Right forelimb (tissue), 1 donor: ENCODE measurements at places on chromosomes 4 and X.

- DNase-seq = no peak
These were observed 27.4 kb downstream of the TMPRSS11B start for GRCh38 chr4:68218044-68218443.

- DNase-seq = no peak
These were observed 81.6 kb downstream of the RBPJ start for GRCh38 chr4:26402458-26402857.

DNA sequence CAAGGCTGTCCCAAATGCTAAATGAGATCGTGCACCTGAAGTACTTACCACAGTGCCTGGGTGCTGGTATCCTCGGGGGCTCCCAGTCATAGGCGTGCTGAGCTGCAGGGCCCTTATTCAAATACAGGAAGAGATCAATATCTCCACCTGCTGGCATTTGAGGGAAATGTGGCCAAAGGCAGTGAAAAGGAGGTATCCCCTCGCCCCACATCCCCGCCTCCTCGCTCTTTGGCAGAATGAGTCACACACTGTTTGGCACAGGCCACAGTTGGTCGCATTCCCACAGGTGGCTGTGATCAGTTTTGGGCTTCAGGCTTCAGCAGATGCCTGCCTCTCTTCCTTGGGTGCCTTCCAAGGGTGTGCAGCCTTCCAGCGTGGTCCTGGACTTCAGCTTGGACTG lies 28.4 kb downstream of the ZNF185 start:
- DNase-seq = peak; percentile 71

DNA sequence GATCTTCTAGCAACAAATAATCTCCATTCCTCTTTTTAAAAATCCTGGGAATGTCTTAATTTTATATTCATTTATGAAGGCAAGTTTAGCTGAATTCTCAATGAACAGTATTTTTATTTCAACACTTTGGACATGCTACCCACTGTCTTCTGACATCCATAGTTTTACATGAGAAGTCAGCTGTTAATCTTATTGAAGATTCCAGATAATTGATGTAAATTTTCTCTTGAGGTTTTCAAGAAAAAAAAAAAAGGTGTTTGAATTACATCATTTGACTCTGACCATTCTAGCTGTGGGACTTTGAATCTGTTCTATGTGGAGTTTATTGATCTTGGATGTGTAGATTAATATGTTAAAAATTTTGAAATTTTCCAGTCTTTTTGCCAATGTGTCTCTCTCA lies 28.0 kb downstream of the PDHA2 start:
- DNase-seq = no peak

DNA sequence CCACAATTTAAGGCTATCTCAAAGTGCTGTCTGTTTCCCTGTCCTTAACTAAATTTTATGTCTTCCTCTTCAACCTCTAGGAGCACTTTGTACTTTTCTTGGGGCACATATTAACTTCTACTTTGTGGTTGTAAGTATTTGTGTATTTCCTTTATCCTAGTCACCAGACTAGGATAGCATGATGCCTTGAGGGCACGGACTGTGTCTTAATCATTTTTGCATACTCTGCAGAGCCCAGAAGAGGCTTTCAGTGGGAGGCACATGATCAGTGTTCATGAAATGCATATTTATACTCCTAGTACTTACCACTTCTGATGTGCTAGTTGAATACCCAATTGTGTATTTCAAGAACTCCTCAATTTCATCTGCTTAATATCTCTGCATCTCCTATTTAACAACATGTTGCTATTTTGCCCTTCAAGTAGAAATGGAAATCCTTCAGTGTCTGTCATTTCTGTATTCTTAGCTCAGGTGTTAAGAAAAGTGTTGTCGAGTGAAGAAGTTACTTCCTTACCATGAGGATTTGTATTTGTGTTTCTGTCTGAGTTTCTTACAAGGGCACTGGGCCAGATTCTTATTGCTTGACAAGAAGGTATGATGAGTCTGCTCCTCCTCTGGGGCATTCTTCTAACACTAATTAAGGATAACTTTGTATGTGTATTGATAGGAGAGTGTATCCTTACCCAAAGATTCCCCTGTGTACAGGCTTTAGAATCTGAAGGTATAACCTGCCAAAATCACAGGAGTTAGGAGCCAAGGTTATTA lies 28.3 kb upstream of the PGRMC2 start:
- no peak for DNase-seq

- DNase-seq = no peak
These were observed 262.5 kb downstream of the FBXW7 start for GRCh38 chr4:152273343-152273742.

DNA sequence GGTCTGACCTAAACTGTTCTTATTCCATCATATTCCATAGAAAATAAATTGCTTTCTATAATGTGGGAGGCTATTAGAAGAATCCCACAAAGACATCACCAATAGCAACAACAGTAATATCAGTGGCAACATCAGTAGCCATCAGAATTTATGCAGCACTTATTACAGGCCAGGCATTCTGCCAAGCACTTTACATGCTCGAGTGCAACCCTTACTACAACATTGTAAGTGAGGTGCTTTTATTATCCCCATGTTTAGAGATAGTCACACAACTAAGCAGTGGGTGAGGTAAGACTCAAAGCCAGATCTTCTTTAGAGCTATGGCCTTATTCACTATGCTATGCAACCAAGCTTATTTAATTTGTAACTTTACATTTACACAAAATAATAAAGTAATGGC lies 317.1 kb upstream of the BMP3 start:
- DNase-seq = no peak

DNA sequence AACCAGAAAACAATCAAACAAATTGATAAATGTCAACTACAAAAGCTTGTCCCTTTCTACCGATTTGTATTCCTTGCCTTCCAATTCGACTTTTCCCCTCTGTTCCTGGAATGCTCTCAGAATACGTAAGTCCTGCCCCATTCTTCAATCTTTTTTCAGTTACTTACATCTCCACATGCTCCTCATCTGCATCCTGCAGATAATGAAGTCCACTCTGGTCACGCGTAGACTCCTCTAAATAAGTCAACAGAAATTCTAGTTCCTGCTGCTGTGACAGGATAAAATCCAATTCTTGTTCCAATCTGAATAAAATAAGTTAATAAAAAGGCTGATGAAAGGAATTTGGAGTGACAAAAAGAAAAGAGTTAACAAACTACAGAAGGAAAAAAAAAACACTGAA lies 34.4 kb upstream of the RBM41 start:
- DNase-seq = no peak

DNA sequence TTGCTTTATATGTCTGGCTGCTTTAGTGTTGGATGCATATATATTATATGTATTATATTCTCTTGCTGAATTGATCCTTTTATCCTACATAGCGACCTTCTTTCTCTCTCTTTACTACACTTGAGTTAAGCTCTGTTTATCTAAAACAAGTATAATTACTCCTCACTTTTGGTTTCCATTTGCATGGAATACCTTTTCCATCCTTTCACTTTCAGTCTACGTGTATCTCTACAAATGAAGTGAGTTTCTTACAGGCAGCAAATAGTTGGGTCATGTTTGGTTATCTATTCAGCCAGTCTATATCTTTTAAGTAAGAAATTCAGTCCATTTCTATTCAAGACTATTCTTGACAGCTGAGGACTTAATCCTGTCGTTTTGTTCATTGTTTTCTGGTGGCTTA lies 167.5 kb upstream of the USP38 start:
- DNase-seq = no peak

DNA sequence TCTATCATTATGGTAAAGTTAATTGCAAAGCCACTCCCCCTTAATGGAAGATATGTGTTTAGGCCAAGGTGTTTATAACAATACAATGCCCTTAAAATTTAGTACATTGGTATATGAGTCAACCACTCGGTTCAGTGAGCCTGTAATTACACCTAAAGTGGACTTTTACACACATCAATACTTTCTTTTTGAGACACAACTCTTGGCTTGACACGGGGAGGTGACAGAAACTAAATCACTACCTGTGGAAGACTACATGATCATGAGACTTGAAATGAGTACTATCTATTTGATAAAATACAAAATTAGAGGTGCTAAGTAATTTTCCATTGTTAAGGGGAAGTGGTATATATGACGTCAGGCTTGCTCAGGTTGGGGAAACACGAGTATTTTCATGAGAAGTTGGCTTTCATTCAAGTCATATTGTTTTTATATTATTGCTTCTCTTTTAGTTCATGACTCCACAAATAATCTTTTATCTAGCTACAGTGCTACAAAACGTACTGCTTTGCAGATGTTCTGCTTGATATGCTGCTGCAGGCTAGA lies 918.3 kb downstream of the ARAP2 start:
- DNase-seq = no peak

GRCh38 chrX:2583194-2584162 lies 82.7 kb upstream of the DHRSX start:
- no peak for DNase-seq

DNA sequence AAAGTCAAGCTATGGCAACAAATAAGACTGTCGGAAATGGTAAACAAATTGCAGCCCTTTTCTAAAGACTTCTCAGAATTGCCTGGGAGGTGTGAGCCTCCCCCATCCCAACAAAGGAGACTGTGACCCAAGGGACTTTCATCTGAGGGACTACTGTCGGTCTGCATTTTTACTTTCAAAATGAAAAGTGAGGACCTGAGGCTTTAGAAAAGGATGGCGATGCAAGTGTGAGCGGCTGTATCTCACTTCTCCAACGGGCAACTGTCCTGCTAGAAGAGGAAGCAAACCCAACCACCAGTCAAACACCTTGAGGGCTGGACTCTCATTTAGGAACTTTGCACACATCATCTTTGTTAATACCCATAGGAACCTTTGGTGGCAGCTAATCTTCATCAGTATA lies 62.6 kb upstream of the CLNK start:
- DNase-seq = no peak

DNA sequence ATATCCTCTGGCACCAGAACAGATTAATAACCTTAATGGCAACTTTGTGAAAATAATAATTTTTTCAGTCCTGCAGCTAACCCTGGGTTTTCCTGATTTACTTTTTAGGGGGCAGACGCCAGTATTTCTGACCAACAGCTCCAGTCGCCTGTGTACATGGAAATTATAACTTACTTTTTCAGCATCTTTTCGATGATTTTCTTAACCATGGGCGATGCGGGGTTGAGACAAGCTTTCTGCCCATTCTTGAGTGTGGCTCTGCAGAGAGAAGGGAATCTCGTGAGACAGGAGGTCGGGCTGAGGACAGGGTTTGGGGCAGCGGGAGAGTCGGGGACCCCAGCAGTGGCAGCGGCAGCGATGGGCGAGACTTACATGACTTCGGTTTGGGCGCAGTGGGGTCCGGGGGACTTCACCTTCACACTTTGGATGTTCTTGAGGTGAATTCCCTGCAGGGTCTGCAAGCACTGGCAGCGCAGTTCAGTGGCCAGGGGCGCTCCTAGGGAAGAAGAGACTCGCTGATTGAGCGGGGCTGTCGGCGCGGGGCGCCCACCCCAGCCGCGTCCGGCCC lies 484 bp downstream of the CXCL2 start:
- no peak for DNase-seq

DNA sequence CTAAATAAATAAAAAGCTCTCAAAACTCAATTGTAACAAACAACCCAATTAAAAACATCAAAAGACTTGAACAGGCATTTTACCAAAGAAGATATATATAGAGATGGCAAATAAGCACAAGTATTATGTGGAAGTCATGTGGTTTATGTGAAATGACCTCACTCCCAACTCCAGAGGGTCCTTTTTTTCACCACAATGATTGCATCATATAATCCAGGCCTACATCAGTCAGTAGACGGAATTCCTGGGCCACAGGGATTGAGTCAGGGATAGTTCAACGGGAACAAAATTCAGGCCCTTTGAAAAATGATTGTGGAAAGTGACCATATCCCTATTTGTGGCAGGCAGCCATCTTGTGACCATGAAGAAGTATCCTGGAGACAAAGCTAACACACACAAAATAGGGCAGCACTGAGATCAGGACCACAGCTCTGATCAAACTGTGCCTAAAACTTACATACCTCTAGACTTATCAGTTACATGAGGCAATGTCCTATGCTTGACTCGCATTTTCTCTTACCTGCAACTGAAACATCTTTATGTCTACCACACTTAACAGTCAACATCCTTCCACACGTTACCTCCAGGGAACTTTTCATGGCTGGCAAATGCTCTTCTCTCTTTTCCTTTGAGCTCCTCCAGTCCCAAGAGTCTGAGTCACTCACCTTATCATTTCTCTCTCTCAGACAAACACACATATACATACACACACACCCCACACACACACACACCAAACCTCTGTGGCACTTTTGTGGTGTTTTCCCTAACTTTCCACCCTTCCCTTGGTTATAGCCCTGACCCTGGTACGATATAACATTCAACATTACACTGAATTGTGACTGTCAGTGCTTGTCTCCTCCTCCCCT lies 113.5 kb downstream of the PHF8 start:
- DNase-seq = no peak

GRCh38 chr4:48639807-48640206 lies 140.3 kb downstream of the FRYL start:
- DNase-seq = no peak

DNA sequence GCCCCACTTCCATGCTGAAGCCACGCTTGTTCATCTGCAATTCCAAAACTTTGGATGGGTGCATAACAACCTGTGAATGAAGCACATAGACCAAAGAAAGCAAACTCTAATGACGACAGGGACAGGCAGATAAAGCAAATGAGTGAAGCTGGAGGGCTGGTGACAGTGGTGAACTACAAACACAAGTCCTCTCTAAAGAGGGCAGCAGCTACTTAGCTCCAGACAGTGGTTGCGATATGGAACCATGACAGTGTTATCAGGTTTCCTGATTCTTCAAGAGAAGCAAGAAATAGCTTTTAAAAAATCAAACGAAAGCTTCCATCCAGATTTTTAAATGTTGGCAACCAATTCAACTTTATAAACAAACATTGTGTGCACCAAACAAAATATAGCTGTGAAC lies 23.8 kb downstream of the NOX1 start:
- DNase-seq = no peak

GRCh38 chr4:98377559-98377958 lies 116.4 kb downstream of the RAP1GDS1 start:
- DNase-seq = no peak

GRCh38 chr4:55347610-55348228 lies 1.7 kb downstream of the SRD5A3 start:
- no peak for DNase-seq
